ENCODE measurements at places on chromosomes 16 and 17.

- no peak for DNase-seq
Measured at GRCh38 chr16:6496996-6497395, 835.6 kb upstream of the RBFOX1 start.

DNA sequence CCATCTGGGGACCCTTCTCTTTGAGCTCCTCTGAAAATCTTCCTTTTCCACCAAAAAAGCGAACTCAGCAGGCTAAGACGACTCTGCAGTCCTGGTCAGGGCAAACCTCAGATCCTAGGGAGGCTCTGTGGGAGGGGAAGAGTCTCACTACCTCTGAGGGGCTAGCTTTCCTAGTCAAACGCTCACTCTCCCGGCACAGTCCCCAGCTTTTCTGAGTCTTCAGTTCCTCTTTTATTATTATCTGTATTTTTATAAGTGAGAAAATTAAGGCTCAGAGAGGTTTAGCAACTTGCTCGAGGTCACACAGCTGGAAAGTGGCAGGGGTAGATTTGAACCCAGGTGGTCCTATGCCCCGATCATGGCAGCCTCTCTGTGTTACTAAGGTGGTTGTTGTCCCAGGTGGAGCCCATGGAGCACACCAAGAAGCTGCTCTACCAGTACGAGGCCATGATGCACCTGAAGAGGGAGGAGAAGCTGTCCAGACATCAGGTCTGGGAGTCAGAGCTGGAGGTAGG lies 9.1 kb upstream of the KATNB1 start:
- DNase-seq: no peak

DNA sequence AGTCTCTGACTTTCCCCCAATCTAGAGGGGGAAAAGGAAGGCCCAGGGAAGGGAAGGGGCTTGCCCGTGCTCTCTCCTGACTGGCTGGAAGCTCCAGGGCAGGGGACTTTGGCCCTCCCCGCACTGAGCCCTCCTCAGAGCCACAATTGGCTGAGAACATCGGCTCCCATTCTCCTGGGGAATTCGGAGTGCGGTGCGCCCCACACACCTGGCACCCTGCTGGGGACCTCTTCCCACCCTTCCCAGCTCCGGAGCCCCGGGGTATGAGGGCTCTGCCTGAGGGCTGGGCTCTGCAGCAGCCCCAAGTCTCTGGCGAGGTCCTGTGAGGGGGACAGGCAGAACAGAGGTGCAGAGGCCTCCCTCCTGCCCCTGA lies 36.0 kb downstream of the PIMREG start:
- no peak for DNase-seq

GRCh38 chr17:76797241-76797840 lies 59.4 kb downstream of the MFSD11 start:
- DNase-seq: no peak

DNA sequence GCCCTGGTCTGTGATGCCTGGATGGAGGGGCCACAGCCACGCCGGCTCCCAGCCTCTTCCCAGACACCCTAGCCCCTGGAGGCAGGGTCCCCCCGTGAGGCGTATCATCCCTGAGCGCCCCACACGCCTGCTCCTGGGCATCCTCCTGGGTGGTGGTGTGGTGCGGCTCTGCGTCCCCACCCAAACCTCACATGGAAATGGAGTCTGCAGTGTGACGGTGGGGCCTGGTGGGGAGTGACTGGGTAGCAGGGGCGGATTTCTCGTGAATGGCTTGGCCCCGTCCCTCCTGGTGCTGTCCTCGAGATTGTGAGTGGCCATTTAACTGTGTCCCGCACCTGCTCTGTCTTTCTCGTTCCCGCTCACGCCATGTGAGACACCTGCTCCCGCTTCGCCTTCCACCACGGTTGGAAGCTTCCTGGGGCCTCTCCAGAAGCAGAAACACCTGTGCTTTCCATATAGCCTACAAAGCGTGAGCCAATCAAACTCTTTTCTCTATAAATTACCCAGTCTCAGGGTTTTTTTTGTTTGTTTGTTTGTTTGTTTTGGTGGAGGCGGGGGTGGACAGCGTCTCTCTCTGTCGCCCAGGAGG lies 5.9 kb upstream of the SSTR5 start:
- no peak for DNase-seq

DNA sequence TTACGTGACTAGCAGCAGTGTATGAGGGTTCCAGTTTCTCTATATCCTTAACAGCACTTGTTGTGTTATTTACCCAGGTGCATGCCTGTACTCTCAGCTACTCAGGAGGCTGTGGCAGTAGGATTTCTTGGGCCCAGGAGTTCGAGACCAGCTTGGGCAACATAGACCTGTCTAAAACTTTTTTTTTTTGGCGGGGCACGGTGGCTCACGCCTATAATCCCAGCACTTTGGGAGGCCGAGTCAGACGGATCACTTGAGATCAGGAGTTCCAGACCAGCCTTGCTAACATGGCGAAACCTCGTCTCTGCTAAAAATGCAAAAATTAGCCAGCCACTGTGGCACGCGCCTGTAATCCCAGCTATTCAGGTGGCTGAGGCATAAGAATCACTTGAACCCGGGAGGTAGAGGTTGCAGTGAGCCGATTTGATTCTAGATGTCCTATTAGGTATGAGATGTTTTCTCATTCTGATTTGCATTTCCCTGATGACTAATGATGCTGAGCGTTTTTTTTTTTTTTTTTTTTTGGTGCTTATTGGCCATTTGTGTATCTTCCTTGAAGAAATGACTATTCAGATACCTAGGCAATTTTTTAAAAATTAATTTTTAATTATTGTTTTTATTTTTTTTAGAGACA lies 13.4 kb downstream of the CASC3 start:
- DNase-seq: no peak

DNA sequence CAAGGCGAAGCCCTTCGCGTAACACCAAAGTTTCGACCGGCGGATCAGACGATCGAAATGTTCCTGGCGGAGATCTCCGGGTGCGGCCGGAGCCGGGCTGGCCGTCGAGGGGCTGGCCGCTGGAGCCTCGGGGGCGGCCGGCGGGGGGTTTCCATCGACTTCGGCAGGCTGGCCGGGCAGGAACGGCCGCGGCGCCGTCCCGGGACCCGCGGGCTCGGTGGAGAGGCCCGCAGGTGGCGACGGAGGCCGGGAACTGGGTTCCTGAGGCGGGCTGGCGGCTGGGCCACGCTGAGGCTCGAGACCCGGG lies 1.1 kb downstream of the EPOP start:
- no peak for DNase-seq

GRCh38 chr16:27458987-27459688 lies 57.2 kb downstream of the IL21R start:
- no peak for DNase-seq

GRCh38 chr17:8918807-8919465 lies 46.6 kb downstream of the PIK3R5 start:
- DNase-seq: no peak

- no peak for DNase-seq
Measured at GRCh38 chr17:58493506-58493905, 5.3 kb upstream of the HSF5 start.

GRCh38 chr17:326010-326621 lies 26.5 kb downstream of the RPH3AL start:
- no peak for DNase-seq

DNA sequence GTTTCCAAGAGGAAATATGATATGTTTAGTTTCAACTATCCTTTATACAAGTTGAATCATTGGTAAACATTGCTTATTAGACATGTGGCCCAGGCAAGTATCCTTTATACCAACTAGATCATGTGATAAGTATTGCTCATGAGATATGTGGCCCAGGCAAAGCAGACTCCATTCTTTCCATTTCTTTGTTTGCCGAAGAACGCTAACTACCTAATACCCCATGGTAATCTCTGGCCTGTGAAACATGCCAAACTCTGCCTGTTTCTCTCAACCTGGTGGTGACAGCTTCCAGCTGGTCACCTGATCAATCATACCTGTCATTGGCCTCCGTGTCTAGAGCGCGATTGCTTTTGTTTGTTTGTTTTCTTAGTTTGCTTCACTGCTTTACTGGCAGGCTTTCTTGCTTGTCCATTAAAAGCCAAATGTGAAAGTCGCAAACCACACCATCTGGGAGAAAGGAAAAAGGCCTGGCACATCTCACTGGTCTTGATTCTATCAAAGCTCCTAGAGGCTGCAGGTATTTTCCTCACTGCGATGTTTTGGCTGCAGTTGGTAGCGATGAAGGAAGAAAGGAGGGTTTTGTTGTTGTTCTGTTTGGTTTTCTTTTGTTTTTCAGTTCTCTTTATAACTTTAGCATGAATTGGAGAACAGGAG lies 686.2 kb downstream of the KCNJ2 start:
- peak; percentile 54 for DNase-seq

- DNase-seq: no peak
Measured at GRCh38 chr16:61726125-61726524, 310.1 kb downstream of the CDH8 start.

DNA sequence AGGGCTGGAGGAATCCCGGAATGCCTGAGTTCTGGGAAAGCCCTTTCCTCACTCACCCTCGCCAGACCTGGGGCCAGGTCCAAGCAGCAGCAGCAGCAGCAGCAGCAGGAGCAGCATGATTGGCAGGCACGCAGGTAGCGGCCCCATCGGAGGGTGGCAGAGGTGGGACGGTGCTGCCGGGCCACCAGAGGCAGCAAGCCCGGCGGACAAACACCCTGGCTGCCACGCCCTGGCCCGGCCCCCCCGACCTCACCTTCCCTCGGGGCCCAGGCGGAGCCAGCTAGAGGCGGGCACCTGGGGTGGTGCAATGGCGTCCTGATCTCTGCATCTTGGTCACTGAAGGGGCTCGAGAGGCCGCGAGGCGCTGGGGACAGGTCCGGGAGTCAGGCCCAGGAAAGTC lies 122.4 kb downstream of the LAT start:
- DNase-seq: peak; percentile 67

- no peak for DNase-seq
Measured at GRCh38 chr16:77965346-77965745, 57.0 kb upstream of the CLEC3A start.

DNA sequence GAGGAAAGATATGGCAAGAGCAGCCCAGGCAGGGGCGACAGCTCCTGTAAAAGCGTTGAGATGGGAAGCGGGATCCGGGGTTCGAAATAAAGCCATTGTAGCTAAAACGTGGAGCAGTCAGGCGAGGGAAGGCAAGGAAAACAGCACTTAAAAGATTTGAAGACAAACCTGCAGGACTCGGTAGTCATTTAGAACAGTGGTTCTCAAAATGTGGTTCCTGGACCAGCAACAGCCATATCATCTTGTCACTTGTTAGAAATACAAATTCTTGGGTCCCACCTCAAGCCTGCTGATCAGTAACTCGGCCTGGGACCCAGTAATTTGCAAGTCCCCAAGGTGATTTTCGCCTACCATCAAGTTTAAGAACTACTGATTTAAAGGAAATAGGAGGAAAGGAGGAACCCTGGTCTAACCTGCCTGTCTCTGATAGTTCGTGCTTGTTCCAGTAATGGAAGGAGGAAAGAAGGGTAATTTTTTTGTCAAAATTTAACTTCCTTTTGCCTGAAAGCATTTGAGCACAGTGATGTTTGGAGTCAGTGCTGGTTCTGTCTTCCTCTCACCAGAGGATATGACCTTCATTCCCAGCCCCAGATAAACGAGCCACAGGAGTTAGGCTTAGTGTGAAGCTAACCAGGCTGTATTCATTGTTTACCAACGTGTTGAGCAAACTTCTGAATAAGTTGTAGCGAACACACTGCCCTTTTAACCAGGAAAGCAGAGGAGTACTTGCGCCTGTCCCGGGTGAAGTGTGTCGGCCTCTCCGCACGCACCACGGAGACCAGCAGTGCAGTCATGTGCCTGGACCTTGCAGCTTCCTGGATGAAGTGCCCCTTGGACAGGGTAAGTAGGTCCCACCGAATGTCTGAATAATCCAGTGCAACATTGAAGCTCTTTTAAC lies 1.1 kb downstream of the ORC6 start:
- no peak for DNase-seq

DNA sequence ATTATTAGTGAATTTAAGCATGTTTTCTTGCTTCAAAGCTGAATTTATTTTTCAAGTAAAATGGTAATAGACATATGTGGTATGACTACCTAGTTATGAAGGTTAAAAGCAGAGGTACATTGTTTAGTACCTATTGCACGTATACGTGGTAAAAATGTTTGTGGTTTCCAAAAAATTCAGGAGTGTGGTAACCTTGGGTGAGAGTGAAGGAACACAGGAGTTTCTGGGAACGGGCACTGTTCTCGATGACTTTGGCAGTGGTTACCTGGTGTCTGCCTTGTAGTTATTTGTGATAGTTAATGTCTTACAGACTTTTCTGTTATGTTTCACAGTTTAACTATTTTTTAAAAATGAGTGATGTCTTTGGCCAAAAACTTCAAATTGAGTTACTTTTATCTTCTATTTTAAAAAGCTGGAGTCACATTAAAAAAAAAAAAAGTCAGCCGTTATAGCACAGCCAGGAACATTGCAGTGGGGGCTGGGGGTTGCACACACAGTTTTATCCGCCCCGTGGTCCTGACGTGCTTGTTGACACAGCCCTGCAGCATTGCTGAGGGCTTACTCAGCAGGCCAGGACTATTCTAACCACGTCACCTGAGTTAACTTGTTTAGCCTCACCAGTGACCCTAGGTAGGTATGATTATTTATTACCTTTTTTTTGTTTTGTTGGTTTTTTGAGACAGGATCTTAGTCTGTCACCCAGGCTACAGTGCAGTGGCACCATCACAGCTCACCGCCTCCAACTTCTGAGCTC lies 10.9 kb downstream of the JPT2 start:
- DNase-seq: no peak

GRCh38 chr16:19396555-19397011 lies 21.1 kb upstream of the TMC5 start:
- DNase-seq: no peak

- no peak for DNase-seq
Measured at GRCh38 chr16:10171221-10171620, 11.0 kb downstream of the GRIN2A start.

GRCh38 chr16:72753881-72754280 lies 294.0 kb downstream of the ZFHX3 start:
- no peak for DNase-seq

DNA sequence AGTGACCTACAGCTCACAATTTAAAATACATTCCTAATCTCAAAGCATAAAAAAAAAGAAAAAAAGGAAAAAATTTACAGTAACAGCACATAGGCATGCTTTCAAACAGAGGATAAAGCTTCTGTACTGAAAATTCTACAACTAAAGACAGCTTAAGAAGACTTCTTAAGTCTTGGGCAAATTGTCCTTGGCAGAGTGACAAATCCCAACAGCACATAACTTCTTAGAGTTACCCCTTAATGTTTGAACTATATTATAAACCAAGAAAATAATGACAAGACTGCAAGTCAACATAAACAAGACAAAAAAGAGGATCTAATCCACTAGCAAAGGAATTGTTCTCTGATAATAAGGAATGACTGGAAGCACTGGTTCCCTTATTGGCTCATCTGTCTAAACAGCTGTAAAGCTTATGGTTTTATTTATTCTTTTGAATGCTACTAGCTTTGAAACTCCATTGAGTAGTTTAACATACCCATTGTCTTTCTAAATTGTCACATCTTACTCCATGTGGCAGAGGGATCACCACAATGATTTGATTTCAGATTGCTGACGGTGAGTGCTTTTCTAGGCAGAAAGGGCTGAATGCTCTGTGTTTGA lies 1576.8 kb upstream of the GOT2 start:
- no peak for DNase-seq

- no peak for DNase-seq
Measured at GRCh38 chr17:17058304-17058703, 16.0 kb downstream of the MPRIP start.

GRCh38 chr16:27779641-27780164 lies 229.8 kb downstream of the KATNIP start:
- DNase-seq: no peak

All from NCI-H2171 (cell line).